Activated T-cell treated with anti-CD3 and anti-CD28 coated beads for 24 hours (primary cell): ENCODE measurements at places on chromosomes 6 and 20.

- no peak for DNase-seq
These were observed 25.8 kb downstream of the LY86 start for GRCh38 chr6:6614096-6614982.

- DNase-seq, result no peak
These were observed 76.5 kb downstream of the SYNJ2 start for GRCh38 chr6:158058171-158058651.

- DNase-seq, result no peak
These were observed 85.9 kb upstream of the PRND start for GRCh38 chr20:4635781-4636180.

DNA sequence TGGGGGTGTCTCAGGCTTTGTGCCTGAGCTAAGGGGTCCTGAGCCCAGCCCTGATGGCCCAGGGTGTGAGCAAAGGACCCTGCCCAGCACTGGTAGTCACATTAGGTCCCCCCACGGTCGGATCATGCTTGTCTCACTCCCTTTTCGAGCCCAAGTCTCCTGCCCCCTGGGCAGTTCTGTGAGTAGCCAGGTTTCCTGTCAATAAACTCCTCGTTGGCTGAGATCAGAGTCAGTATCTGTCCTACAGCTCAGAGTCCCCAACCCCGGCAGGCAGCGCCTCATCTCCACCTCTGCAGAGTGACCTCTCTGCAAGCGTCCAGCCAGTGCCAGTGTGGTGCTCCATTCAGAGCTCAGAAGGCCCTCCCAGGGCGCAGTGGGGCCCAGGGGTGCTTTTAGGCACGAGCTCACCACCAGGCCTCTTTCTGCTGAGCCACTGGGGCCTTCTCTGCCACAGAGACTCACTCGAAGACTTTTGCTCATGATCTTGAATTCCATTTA lies 93.7 kb upstream of the PMEPA1 start:
- no peak for DNase-seq

- no peak for DNase-seq
These were observed 212.9 kb downstream of the PLCB4 start for GRCh38 chr20:9281803-9282202.

DNA sequence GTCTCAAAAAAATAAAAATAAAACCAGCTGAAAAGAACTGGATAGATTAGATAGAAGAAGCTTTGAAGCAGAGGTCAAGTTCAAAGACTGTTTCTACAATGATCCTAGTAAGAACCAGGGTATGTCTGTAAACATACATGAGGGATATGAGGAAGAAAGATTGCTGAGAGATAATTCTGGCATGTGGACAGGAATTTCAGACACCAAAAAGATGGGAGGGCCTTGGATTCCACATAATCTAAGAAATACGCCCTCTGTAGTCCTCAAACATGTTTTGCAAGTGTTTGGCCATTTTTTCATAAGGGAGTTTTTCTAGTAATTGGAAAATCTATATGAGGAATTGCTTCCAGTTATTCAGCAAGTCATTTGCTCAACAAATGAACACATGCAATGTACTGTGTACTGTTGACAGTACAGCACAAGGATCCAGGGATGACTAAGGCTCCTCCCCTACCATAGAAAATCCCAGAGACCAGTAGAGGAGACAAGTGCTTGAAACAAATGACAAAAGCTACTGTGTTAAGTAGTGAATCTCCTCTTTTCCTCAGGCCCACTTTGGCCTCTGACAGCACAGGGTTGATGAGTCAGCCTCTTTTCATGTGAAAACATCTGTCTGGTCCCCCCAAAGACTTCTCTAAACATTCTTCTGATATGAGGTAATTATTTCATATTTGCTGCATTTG lies 795.9 kb downstream of the MAFB start:
- no peak for DNase-seq

GRCh38 chr6:139017227-139017626 lies 11.3 kb upstream of the ABRACL start:
- no peak for DNase-seq

GRCh38 chr6:5036269-5036668 lies 32.4 kb upstream of the RPP40 start:
- DNase-seq, result no peak

GRCh38 chr6:24689964-24690363 lies 23.1 kb downstream of the ACOT13 start:
- DNase-seq, result no peak

GRCh38 chr20:36307412-36308325 lies 1.5 kb downstream of the DLGAP4 start:
- DNase-seq, result no peak

GRCh38 chr20:24131281-24131680 lies 142.7 kb upstream of the GGTLC1 start:
- DNase-seq, result no peak

DNA sequence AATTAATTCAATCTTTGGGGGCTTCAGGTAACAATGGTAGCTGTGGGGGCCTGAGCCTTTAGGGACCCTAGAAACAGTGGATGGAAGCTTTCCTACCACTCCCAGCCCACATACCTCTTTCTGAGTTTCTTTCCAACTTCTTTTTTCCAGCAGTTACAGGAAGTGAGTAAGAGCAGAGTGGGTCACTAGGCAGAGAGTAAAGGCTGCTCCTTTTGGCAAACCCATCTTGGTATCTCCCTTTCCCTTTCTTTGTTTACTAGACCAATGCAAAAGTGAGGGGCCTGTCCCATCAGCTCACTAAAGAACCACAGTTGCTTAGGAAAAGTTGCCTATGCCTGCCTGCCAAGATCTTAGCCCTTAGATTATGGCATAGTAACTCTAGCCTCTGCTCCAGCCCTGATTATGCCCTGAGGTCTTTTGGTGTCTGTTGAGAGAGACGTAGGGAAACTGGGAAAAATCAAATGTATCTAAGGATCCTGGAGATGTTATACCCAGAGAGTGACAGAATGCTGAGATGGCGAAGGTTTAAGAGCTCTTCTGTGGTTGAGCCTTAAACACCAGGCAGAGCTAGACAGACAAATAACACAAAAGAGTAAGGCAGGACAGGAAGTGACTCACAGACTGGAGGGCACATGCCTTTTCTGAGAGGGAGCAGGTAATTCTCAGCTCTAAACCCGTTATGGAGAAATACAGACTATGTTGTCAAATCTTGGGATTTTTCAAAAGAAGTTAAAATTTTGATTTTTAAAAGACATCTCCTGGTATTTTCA lies 31.3 kb downstream of the TRMT6 start:
- no peak for DNase-seq
